Suppressor macrophage treated with lipopolysaccharide for 1 hour (primary cell): ENCODE measurements at places on chromosomes 12 and 14.
A peak's percentile ranks its signal among the peaks of the same experiment; 100 is the strongest.

DNA sequence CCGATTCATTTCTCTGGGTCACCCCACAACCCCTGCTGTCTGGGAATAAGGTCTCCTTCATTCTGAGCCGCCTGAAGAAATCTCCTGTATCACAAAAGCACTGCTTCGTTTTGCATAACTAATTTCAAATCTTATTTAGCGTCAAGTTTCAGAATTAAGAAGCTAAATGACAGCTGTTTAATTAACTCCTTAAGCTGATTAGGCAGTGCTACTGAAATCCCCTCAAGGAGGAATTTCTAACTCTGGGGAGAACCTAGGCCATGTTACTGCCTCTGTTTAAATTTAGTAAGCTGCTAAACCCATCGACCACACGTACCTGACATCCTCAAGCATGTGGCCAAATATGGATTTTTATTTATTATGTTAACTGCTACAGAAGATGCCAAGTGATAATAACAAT, 373.6 kb downstream of the GLT1D1 start:
- DNase-seq = no peak

DNA sequence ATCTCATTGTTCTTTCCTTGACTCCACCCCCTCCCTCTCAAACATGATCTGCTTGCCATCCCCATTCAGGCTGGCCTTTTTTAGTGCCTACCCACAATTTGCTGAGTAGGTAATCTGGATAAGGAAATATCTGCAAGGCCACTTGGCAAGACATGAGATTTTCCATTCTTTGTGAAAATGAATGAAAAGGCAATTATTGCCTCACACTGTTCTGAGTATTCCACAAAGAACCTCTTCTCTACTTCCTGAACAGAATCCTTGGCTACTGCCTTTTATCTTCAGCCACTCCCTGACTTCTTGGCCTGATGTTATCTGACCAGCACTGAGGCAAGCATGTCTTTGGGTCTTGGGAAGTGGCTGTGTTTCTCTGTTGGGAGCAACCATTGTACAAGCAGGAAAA, 263.2 kb upstream of the ATP2B1 start:
- peak; percentile 27 for DNase-seq

- DNase-seq = no peak
Measured at GRCh38 chr14:35617500-35617899, 83.5 kb downstream of the INSM2 start.

DNA sequence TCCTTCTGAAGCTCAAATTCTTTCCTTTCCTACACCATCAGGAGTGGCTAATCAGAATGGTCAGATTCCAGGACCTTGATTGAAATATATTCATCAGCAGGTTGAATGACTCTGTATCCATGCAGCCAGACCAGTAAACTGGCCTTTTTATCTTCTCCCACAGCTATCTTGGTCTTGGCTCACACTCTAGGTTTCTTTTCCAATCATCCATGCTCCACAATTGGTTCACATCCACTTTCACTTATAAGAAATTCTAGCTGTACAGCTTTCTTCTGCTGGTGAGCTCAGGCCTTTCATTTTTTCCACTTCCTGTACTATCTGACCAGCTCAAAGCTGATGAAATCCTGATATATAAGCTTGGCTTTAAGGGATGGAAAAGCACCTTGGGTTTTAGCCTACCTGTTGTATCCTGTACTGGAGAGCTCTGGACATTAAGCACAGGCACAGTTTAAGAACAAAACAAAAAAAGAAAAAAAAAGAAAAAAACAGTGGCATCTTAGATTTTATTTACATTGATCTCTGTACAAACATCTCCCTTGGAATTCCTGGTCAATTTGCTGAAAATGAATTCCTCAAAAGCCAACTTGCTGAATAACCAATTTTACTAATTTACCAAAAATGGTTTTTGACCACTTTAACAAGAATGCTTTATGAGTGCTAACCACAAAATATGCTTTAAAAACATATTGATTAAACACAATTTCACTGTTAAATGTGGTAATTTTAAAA, 91.6 kb upstream of the PAWR start:
- no peak for DNase-seq

DNA sequence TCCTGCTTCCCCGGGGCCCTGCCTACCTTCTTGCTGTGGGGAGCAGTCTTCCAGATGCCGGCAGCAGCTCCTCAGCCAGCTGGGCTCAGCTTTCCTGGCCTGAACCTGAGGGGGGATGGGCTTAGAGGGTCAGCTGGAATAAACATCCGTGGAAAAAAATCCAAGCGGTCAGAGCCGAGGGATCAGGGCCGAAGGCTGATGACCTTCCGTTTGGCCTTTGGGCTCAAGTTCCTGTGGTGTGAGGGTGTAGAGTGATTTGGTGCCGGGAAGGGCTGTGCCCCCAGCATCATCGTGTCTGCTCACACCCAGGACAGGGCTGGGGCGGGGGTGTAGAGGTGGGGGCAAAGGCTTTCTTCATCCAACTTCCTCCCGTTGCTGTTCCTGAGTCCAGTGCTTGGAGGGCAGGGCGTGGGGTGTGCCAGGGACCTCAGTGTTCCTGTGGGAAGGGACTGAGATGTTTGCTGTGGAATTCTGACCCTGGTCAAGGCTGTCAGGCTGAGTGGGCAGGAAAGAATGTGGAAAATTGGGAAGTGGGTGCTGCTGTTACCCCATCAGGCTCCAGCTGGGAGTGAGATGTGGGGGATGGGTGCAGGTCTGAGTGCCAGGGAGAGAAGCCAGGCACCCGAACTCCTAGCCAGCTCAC, 2.6 kb downstream of the SMIM41 start:
- DNase-seq = no peak

GRCh38 chr14:94383777-94384176, 4.6 kb downstream of the SERPINA1 start:
- DNase-seq = no peak

DNA sequence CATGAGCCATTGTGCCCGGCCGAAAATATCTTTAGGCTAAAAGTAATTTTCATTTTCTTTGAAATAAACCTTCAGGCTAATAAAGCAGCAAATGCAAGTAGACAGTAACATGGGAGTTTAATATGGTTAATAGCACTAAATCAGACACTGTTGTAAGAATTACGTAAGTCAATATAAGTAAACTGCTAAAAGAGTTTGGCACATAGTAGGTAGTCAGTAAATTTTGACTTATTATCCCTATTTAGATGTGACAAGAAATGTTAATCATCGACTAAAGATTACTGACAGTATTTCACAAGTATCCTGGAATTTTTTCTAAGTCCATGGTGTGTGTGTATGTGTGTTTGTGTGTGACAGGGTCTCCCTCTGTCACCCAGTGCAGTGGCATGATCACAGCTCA, 3.9 kb downstream of the PPP4R3A start:
- DNase-seq = peak; percentile 22

GRCh38 chr14:24310646-24311604, at the start of gene LTB4R:
TSS of gene LTB4R (plus strand) at chr14:24311502. CDS start at chr14:24315652, 4,150 bp downstream.
- DNase-seq = peak; percentile 43

DNA sequence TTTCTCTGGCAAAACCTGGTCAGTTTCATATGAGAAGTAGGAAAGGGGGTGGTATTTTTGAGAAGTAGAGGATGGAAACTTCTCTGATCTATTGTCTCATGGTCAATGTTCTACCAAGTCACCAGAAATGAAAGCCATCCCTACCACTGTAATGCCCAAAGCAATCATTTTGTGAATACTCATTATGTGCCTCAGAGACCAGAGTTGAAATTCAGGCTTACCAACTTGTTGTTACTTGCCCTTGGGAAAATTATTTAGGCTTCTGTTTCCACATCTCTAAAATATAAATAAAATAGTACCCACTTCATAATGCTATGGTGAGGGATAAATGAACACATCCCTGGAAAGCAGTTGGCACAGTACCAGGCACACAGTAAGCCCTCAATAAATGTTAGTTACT, 723.7 kb upstream of the TBX3 start:
- no peak for DNase-seq

- DNase-seq = no peak
Measured at GRCh38 chr12:55499810-55500252, 7.7 kb downstream of the OR6C68 start.

DNA sequence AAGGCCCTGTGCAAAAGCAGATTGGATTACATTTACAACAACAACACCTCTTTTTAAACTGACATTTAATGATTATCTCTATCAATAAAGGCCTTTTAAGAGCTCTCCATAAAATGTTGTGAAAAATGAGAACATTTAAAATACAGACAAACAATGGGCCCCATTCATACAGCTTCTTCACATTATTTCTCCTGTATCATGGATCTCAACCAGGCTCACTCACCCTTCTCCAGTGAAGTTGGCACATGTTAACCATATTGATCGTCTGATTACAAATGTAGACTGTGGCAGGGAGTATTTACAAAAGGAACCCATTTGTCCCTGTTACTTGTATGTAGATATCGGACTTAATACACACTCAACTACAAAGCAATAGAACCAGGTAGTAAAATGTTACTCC, 220.2 kb upstream of the BTG1 start:
- no peak for DNase-seq

GRCh38 chr12:6764011-6764828, 1.9 kb upstream of the PTMS start:
- peak; percentile 82 for DNase-seq

DNA sequence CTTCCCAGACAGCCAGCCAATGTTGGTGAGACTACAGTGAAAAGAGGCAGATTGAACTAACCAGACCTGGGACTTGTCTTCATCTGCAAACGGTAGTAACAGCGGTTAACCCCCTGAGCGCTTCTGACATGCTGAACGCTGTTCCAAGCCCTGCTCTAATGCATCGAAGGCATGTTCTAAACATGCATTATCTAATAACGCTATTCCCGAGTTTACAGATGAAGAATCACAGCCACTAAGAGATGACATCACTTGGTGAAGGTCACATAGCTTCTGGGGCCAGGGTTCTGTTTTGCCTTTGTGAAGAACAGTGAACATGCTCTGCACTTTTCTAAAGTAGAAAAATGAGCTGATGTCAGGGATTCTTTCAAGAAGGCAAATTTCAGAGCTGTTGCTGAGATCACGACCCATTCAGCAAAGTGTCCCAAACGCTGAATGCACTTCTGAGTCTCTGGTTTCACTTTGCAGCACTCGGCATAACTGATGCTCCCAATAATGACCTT, 56.0 kb downstream of the FOS start:
- DNase-seq = peak; percentile 42

- DNase-seq = no peak
Measured at GRCh38 chr12:46450279-46450748, 77.7 kb upstream of the SLC38A2 start.
